Esophagus mucosa (tissue), 1 donor: ENCODE measurements at places on chromosomes 16 and 17.

GRCh38 chr16:3020604-3021448, 658 bp downstream of the TNFRSF12A start:
- peak; percentile 35 for ATAC-seq

GRCh38 chr17:75032720-75033280, 14.0 kb downstream of the ATP5PD start:
- no peak for ATAC-seq

GRCh38 chr17:3744014-3744413, 20.3 kb downstream of the HASPIN start:
- ATAC-seq = no peak

- no peak for ATAC-seq
Observed at GRCh38 chr17:67606471-67606870, 111.3 kb upstream of the NOL11 start.

- ATAC-seq = no peak
Observed at GRCh38 chr16:26976873-26977272, 89.9 kb upstream of the C16orf82 start.

GRCh38 chr17:21146362-21147015, 19.7 kb downstream of the DHRS7B start:
- no peak for ATAC-seq

DNA sequence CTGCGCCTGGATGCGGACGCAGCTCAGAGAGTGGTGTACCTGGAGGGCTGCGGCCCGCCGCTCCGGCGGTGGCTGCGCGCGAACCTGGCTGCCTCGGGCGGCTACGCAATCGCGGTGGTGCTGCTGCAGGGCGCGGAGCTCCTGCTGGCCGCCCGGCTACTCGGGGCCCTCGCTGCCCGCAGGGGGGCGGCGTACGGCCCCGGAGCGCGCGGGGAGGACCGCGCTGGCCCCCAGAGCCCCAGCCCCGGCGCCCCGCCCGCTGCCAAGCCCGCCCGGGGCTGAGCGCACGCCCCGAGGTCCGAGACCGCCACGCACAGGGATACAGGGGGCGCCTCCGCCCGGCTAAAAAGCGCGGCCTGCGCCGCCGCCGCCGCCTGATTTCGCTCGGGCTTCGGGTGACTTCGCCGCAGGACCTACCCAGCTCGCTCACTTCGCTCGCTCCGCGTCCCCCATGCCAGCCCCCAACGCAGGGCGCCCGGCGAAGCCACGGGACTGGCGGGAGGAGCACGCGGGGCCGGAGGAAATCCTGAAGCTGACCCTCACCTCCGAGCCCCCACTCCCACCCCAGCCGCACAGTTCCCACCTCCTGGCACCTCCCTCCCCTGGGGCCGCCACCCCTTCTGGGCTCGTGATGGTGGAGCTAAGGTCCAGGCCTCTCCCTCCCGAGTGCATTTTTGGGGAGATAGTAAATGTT, 8.2 kb downstream of the PDE6G start:
- ATAC-seq = no peak

DNA sequence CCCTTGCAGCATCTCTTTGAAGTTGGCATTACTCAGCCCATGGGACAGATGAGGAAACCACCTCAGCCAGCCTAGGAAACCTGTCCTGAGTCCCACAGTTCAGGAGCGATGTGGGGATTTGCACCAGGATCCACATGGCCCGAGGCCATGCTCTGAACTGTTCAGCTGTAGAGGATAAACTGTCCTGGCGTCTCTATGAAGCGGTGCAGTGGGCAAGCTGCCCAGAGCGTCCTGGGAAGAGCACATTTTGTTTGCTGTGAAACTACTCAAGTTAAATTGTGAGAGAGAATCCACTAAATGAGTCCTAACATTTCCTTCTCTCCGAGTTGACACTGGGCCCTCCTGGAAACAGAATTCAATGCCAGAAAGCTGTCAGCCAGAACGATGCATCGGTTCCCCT, 276.6 kb upstream of the TNRC6C start:
- no peak for ATAC-seq

- ATAC-seq = no peak
Observed at GRCh38 chr17:34633351-34633750, 54.0 kb downstream of the TMEM132E start.

- ATAC-seq = no peak
Observed at GRCh38 chr16:78001451-78002025, 20.8 kb upstream of the CLEC3A start.

- ATAC-seq = peak; percentile 39
Observed at GRCh38 chr17:14427900-14428647, 127.2 kb downstream of the HS3ST3B1 start.

GRCh38 chr17:49575679-49576087, at the start of gene NXPH3:
NXPH3 (plus strand) TSS chr17:49575871; CDS start chr17:49576220, 349 bp downstream.
- peak; percentile 71 for ATAC-seq

DNA sequence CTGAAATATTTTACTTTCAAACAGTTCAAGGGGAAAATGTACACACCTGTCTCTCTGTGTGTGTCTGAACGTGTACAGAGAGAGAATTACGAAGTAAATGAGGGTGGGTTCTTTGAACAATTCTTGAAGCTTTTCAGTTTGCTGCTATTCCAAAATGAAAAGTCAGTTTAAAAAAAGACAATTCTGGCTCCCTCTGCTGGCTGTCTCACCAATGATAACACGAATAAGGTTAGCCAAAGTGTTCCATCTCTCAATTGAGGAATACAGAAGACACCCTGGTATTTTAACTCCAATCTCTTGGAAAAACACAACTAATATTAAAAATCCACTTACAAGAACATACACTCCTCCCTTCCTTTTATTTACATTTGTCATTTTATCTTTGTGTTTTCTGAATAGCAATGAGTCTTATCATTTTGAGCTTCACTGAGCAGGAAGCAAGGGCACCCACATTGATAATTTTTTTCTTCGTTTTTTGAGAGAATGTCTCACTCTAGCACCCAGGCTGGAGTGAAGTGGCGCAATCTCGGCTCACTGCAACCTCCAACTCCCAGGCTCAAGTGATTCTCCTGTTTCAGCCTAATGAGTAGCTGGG, 20.5 kb downstream of the EFTUD2 start:
- ATAC-seq = no peak

GRCh38 chr17:44235583-44235936, 16.1 kb upstream of the UBTF start:
- ATAC-seq = peak; percentile 88
